ENCODE measurements at places on chromosomes 6 and 20.
A peak's percentile ranks its signal among the peaks of the same experiment; 100 is the strongest.

GRCh38 chr6:4394786-4395185, 259.4 kb upstream of the ECI2 start:
- DNase-seq, result peak; percentile 20

- DNase-seq, result no peak
Measured at GRCh38 chr20:37649017-37649416, 44.8 kb upstream of the CTNNBL1 start.

DNA sequence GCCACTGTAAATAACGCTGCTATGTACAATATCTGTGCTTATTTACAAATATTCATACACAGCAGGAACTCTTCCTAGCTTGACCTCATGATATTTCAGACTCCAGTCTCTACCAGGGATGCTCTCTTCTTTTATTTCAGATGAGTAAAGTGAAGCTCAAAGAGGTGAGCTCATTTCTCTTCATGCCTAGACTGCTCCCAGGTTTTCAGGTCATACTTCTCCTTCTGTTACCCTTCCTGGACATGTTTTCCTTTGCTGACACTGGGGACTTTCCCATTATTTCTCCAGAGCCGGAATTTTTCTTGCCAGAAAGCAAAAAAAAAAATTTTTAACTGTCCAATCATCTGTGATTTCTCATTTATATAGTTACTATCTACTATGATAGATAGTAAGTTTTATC, 147.2 kb upstream of the DST start:
- DNase-seq, result no peak

DNA sequence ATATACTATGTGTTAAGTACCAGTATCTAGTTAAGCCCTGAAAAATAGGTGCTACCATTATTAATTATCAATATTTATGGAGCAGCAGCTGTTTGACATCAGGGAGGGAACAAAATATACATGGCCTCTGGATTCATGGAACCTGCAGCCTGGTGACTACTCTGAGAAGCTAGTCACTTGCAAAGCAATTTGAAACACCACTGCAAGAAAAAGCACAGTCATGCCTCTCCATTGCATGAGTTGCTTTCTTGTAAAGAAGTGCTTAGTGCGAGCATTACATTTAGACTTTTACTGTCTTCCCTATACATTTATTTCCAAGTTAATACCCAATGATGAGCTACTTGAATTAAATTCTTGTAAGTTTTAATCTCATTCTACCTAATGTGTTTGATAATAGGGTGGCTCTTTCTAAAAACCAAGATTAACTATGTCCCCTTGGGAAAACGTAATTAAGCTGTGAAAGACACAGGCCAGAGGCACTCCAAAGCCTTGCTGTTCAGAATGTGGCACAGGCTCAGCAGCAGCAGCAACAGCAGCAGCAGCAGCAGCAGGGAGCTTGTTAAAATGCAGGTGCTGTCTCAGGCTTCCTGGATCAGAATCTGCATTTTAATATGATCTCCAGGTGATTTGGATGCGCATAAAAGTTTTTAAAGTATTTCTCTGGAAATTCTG, 83.6 kb downstream of the PFDN4 start:
- no peak for DNase-seq

GRCh38 chr6:154249499-154250298, 106.9 kb downstream of the IPCEF1 start:
- no peak for DNase-seq

- DNase-seq, result no peak
Measured at GRCh38 chr20:51389543-51390264, 152.8 kb downstream of the NFATC2 start.

DNA sequence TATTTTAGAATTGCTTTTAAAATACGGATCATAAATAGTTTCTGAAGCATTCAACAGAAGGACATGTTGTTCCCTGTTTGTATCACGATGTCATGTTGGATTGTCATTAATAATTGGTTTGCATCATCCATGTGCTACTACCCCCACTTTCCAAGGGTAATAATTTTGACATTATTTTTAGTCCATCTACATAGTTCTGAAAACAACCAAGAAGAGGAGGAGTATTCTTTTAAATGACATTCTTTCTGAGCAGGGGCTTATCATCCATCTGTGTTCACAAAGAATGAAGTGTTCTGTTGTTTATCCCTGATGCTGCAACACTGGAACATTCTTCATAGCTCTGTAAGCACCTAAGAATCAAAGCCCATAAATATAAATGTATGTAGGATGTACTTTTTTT, 151.0 kb upstream of the CITED2 start:
- no peak for DNase-seq

DNA sequence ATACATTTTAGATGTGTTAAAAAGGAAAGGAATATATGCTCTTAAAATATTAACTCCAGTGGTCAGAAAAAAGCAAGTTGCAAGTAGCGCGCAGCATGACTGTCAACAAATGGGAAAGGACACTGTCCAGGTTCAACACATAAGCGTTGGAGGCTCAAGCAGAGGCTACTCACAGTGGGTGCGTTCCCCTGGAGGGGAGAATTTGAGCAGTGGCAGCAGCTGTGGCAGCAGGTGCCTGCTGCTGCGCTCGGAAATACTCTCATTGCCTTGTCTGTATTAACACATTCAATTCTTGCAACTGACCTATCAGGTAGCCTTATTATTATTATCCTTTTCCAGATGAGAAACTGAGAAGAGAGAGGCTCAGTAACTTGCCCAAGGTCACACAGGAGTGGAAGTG, 21.9 kb upstream of the CCN6 start:
- no peak for DNase-seq

DNA sequence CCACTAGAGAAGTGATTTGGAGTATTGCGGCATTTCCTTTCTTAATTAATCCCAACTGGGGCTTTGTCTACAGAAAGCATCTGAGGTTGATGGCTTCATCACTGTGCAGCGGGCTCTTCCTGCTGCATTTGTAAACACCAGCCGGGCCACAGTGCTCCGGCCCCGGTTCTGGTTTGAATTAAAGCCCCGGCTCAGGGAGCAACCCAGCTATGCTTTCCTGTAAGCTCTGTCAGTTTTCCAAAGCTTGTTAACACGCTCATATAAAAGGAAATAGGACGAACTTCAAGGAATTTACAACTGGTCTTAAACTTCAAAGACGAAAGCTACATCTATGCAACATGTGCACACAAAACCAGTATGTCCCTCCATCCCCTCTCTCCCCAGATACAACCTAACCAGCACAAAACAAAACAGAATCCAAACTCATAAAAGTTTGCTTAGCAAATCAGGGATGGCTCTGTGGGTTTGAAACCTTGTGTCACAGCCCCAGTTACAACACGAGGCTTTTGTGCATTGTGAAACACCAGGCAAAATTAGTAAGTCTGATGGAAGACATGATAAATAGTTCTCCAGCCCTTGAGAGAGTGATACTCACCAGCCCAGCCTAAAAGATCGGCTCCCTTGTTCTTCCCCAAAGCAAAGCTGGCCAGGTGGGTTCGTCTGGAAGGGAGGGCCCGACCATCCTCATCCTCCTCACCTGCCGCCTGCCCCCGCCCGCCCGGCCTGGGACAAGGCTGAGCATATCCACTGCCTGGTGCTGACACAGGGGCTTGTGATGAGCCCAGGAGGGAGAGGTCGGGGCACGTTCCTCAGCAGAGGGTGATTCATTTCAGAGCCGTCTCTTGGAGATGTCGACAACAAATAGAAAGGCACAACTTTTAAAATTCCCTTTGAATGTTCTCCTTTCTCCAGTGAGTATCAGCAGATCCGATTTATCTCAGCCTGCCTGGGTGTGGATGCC, 197.9 kb downstream of the TFAP2C start:
- peak; percentile 77 for DNase-seq

DNA sequence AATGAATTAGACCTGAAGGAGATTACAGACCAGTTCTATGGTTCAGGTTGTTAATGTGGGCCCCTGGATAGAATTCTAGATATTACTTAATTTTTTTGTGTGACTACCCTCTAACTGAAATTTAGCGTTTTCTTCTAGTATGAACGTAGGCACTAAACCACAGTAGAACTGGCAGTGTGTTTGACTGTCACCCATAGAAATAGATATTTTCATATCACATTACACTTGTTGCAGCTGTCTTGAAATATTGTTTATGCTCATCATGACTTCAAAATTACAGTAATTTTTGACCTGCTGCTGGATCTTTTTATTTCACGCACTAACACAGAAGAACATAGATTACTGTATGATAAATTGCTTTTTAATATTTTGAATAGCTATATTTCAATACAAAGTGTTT, 31.6 kb downstream of the E2F3 start:
- no peak for DNase-seq

GRCh38 chr6:48087448-48087847, 23.5 kb downstream of the PTCHD4 start:
- DNase-seq, result no peak
